ENCODE measurements at places on chromosomes 2 and 18.

GRCh38 chr18:79738041-79738461 is 58.4 kb downstream of the CTDP1 start:
- no peak for DNase-seq
- peaks cover 27% of the 10 kb centered on the region for H3K36me3 ChIP-seq
- no peak overlapping the region for H3K27ac ChIP-seq
- H3K27me3 ChIP-seq = no peaks in the 10 kb centered on the region

DNA sequence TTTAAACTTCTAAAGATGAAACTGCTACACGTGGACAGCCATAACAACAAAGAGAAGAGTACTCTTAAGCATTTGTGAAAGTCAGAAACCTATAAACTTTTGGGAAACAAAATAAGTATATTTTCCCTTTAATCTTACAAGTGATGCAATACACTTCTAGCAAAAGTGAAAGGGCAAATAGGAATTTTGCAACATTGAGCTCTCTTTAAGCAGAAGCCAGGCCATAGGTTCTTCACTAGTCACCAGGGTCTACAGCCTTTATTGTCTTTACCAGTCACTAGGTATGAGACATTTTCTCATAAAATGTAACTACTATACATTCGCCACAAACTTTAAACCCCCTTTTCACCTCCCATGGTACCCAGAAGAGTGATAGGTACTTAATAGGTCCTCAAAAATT is 37.5 kb downstream of the SCN1A start:
- no peak overlapping the region for H3K27ac ChIP-seq
- no peaks in the 10 kb centered on the region for H3K27me3 ChIP-seq
- no peaks in the 10 kb centered on the region for H3K4me1 ChIP-seq
- no peak overlapping the region for H3K4me3 ChIP-seq
- H3K36me3 ChIP-seq = no peaks in the 10 kb centered on the region

- no peak overlapping the region for H3K4me3 ChIP-seq
- no peak for DNase-seq
- no peak overlapping the region for H3K27ac ChIP-seq
These were observed 42.6 kb downstream of the GALNT1 start for GRCh38 chr18:35624146-35624545.

- no peaks in the 10 kb centered on the region for H3K27me3 ChIP-seq
- H3K4me1 ChIP-seq = no peaks in the 10 kb centered on the region
- no peaks in the 10 kb centered on the region for H3K36me3 ChIP-seq
- H3K27ac ChIP-seq = no peak overlapping the region
- H3K4me3 ChIP-seq = no peak overlapping the region
These were observed 611.2 kb upstream of the PIK3C3 start for GRCh38 chr18:41343808-41344207.

GRCh38 chr18:75129717-75130477 is 79.0 kb downstream of the PTGR3 start:
- no peaks in the 10 kb centered on the region for H3K36me3 ChIP-seq
- no peak overlapping the region for H3K27ac ChIP-seq
- no peak for DNase-seq
- no peaks in the 10 kb centered on the region for H3K27me3 ChIP-seq
- no peak overlapping the region for H3K4me3 ChIP-seq

DNA sequence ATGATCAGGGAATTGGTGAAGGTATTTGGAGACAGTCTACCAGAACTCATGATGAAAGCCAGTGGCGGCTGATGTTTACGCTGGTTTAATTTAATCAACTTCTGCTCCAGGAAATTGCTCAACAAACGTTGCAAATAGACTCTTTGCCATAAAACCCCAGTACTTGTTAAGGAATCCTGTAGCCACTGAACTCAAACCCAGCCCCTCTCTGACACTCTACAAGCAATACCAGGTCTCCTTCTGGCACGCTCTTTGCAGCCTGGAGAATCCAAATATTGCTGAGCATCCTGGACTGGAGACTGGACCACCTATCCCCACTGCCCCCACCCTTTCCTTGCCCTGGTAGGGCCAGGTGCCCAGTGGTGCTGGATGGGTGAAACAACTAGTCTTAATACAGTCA is 308.2 kb downstream of the FBXO15 start:
- no peak overlapping the region for H3K4me3 ChIP-seq
- H3K36me3 ChIP-seq = no peaks in the 10 kb centered on the region
- no peaks in the 10 kb centered on the region for H3K4me1 ChIP-seq
- no peak for DNase-seq
- H3K27me3 ChIP-seq = no peaks in the 10 kb centered on the region

DNA sequence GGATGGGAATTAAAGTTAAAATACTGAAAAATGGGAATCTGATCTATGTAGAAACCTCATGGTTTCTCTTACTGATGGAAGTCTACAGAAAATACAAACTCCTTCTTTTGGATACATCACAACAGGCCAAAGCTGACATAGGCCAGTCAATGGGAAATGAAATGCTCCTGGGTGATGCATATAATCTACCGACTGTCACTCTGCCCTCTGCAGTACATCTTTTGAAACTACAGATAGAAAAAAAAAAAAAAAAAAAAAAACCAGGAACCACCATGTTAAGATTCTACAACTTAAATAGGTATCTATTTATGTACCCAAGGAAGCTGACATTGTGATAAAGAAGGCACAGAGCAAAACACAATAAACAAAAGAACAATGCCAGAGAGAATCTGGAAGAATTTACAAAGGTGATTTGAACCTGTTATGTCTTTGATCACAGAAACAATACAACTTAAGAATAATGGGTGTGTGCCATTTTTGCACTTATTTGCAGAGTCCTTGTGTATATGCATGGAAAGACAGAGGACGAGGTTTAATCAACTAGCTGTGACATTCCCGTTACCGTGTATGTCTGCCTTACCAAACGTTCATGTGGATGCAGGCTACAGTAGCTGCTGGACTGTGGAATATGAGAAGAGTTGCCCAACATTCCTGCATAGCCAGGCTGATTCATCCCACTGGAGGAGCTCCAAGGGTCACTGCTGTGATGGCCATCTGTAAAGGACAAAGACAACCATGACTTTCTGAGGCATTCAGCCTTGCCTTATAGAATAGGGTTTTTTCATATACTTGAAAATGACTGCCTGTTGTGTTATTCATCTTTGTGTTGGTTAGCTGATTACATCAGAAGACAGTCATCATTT is 312.7 kb downstream of the TCF4 start:
- no peaks in the 10 kb centered on the region for H3K4me1 ChIP-seq
- DNase-seq = no peak
- H3K36me3 ChIP-seq = no peaks in the 10 kb centered on the region
- no peaks in the 10 kb centered on the region for H3K27me3 ChIP-seq
- no peak overlapping the region for H3K4me3 ChIP-seq
- no peak overlapping the region for H3K27ac ChIP-seq

GRCh38 chr18:63187791-63188460 is 131.6 kb downstream of the BCL2 start:
- no peaks in the 10 kb centered on the region for H3K36me3 ChIP-seq
- no peaks in the 10 kb centered on the region for H3K27me3 ChIP-seq
- no peak overlapping the region for H3K27ac ChIP-seq
- no peak for DNase-seq

DNA sequence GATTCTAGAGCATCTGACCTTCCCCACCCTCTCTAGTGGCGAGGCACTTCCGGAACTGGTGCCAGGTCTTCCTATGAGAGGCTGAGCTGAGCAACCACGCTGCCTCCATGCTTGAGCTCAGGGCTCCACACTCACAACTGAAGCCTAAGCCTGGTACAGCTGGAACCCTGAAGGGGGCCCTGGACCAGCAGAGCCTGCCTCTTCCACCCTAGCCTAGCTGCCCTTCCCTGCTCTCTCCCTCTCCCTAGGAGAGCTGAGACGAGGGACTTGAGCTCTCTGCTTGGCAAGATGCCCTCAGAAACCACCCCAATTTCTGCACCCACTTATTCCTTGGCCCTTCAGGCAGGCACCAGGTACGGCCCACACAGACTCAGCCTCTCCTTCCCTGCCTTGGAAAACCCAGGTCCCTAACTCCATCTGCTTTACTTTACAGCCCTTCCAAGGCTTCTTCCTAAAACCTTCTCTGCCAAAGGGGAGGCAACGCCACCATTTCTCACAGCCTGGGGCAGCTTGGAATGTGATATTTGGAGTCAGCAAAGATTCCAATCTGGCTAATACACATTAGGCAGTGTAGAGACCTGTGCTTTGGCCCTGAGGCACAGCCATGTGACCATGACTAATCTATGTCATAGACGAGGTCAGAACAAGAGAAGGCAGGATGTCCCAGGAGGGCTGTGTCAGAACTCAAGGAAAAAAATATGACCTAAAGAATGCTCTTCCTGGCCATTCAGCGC is 18.8 kb downstream of the COX7A2L start:
- 0 out of 2 replicates have a peak, but pooled peaks cover 8% of the 10 kb centered on the region for H3K36me3 ChIP-seq
- DNase-seq = no peak
- no peak overlapping the region for H3K4me3 ChIP-seq

GRCh38 chr2:904246-905024 is 46.2 kb upstream of the SNTG2 start:
- H3K4me3 ChIP-seq = no peak overlapping the region
- H3K27ac ChIP-seq = no peak overlapping the region

DNA sequence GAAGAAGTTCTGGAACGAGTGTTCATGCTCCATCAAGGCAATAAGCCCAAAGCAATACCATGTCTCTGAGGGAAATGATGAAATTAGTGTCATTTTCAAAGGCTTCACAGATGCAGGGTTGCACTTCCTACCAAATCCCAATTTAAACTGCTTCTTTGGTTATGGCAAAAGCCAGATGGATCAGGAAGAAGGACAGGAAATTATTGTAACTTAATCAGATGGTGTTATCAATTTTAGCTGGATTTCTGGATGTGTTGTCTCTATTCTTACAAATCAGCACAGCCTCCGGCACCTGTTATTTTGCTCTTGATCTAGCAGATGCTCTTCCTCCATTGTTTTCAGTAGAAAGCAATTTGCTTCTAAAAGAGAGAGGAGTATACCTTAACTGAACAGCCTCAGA is 693.4 kb downstream of the SOCS6 start:
- H3K4me1 ChIP-seq = no peaks in the 10 kb centered on the region
- DNase-seq = no peak
- no peaks in the 10 kb centered on the region for H3K27me3 ChIP-seq

- no peaks in the 10 kb centered on the region for H3K27me3 ChIP-seq
- H3K27ac ChIP-seq = no peak overlapping the region
- no peak for DNase-seq
- H3K4me1 ChIP-seq = peaks cover 6% of the 10 kb centered on the region
These were observed 40.0 kb upstream of the ATG16L1 start for GRCh38 chr2:233211548-233211895.

GRCh38 chr18:79950515-79951341 is 725 bp downstream of the SLC66A2 start:
- H3K27ac ChIP-seq = no peak overlapping the region
- peaks cover 24% of the 10 kb centered on the region for H3K27me3 ChIP-seq
- no peaks in the 10 kb centered on the region for H3K36me3 ChIP-seq
- no peak for DNase-seq
- H3K4me3 ChIP-seq = peak overlapping the region; percentile 74

DNA sequence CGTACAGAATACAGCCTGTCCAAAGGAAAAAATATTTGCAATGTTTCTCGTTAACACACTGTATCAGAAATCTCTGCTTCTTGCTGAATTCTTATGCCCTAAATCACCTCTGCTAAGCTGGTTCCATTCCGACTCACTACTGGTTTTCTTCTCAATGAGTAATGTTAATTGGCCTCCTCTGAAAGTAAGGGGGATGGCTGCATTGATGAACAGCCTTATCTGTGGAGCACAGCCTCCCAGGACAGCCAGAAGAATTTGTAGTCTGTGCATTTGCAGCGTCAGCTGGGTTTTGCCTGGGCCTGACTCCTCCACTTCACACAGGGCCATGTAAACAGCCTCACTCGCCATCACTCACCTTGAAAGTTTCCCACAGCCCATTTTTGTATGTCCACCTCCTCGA is 127.7 kb downstream of the RNF152 start:
- no peak for DNase-seq
- no peaks in the 10 kb centered on the region for H3K27me3 ChIP-seq
- no peak overlapping the region for H3K4me3 ChIP-seq

DNA sequence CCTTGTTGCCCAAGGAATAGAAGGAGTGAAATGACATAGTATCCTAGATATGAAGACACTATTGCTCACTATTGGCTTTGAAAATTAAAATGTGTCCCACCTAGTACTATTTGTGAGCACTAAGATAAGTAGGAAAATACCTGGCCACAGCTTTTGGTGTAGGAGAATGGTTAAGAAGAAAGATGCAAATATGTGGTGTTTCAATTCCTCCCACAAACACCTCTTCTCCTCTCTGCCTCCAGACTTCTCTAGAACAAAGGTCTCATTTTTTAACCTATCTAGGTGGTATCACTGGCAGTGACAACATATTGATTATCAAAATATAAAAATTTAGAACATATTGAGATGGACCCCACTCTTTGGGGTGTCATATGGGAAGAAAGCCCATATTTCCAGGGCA is 929.9 kb upstream of the FANCL start:
- H3K27me3 ChIP-seq = no peaks in the 10 kb centered on the region
- DNase-seq = no peak
- no peak overlapping the region for H3K27ac ChIP-seq
- no peaks in the 10 kb centered on the region for H3K4me1 ChIP-seq

- H3K36me3 ChIP-seq = no peaks in the 10 kb centered on the region
- no peak for DNase-seq
- H3K27ac ChIP-seq = no peak overlapping the region
- no peaks in the 10 kb centered on the region for H3K4me1 ChIP-seq
- no peaks in the 10 kb centered on the region for H3K27me3 ChIP-seq
These were observed 83.9 kb downstream of the SLC66A3 start for GRCh38 chr2:11239147-11239546.

DNA sequence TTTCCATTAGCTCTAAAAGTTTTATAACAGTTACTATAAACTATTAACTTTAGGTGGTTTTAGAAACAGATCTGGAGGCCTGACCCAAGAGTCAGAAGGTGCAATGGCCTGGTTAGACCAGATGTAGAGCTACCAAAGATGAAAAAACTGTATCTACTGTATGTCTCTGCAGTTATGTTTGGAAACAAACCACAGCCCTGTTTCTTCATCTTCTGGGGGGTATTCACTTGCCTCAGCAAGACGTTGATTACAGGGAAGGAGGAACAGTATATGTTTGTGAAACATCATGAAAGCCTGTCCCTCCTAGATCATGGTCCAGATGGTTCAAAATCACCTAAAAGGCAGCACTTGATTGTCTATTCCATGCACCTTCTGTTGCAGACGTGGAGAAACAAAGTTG is 220.2 kb downstream of the SUCLG1 start:
- no peaks in the 10 kb centered on the region for H3K4me1 ChIP-seq
- DNase-seq = no peak
- H3K27ac ChIP-seq = no peak overlapping the region
- no peaks in the 10 kb centered on the region for H3K27me3 ChIP-seq
- H3K4me3 ChIP-seq = no peak overlapping the region

DNA sequence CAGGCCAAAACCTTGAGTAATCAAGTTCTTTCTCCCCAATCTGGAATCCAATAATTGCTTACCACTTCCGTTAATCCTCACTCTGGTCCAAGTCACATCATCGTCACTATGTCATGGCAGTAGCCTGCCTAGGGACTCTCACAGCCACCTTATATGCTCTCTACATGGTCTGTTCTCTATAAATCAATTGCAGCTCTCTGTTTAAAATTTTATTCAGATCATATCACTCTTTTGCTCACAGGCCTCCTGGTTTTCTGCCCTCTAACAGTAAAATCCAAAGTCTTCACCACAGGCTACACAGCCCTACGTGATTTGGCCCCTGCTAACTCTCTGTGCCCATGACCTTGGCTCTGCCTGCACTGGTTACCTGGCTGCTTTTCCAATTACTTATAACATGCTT is 188.7 kb downstream of the STK39 start:
- H3K36me3 ChIP-seq = no peaks in the 10 kb centered on the region
- H3K27ac ChIP-seq = no peak overlapping the region
- H3K4me3 ChIP-seq = no peak overlapping the region
- H3K27me3 ChIP-seq = no peaks in the 10 kb centered on the region
- no peaks in the 10 kb centered on the region for H3K4me1 ChIP-seq
